ENCODE measurements at places on chromosomes 2 and 18.

DNA sequence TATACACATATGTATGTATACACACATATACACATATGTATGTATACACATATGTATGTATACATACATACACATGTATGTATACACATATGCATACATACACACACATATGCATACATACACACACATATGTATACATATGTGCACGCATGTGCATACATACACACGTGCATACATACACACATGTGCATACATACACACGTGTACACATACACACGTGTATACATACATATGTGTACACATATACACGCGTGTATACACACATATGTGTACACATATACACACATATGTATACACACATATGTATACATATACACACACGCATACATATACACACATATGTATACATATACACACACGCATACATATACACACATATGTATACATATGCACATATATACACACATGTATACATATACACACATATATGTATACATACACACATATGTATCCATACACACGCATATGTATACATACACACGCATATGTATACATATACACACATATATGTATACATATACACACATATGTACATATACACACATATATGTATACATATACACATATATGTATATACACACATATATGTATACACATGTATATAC, 21.5 kb downstream of the NABP1 start:
- no peaks in the 10 kb centered on the region for H3K27me3 ChIP-seq
- DNase-seq = no peak
- no peak overlapping the region for H3K4me3 ChIP-seq
- no peak overlapping the region for H3K27ac ChIP-seq

GRCh38 chr2:36413218-36413617, 57.6 kb downstream of the CRIM1 start:
- H3K4me3 ChIP-seq = no peak overlapping the region
- peaks cover 2% of the 10 kb centered on the region for H3K27me3 ChIP-seq
- H3K4me1 ChIP-seq = no peaks in the 10 kb centered on the region
- DNase-seq = no peak
- no peak overlapping the region for H3K27ac ChIP-seq
- no peaks in the 10 kb centered on the region for H3K36me3 ChIP-seq

DNA sequence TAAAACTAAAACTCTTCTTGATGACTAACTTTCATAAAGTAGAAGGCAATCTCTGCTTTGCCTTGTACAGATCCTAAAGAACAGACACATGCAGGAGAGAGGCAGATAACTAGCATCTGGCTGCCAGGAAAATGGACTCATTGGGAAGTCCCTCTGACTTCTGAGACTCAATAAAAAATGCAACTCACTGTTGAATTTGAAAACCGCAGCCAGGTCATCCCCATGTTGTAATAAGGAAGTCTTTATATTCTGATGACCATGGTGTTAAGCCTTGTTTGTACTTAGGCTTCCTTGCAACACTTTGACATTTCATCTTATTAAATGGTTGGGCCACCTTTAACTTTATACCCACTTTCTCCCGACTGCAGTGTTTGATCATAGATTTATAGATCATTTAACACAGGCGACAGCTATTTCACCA, 375.1 kb upstream of the KCNH7 start:
- DNase-seq = no peak
- H3K36me3 ChIP-seq = no peaks in the 10 kb centered on the region
- H3K4me1 ChIP-seq = no peaks in the 10 kb centered on the region
- H3K4me3 ChIP-seq = no peak overlapping the region
- H3K27ac ChIP-seq = no peak overlapping the region

GRCh38 chr2:120809609-120810440, 74.2 kb downstream of the GLI2 start:
- H3K4me1 ChIP-seq = peaks cover 4% of the 10 kb centered on the region
- no peak for DNase-seq

DNA sequence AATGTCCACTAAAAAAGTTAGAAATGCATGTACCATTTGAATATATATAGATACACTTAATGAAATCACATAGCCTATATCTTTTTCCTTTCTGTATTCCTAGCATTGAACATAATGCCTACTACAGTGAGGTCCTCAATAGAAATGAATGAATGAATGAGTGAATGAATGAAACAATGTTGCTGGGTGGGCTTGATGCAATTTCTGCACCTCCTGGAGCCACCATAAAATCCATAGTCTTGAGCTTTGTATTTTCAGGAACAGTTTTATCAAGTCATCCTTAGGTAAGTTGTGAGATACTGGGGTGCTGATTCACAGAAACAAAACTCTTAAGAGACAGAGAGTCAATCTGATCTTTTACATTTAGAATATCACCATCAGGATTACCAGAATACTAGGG, 3.3 kb downstream of the CFAP53 start:
- H3K27ac ChIP-seq = no peak overlapping the region
- H3K36me3 ChIP-seq = no peaks in the 10 kb centered on the region

DNA sequence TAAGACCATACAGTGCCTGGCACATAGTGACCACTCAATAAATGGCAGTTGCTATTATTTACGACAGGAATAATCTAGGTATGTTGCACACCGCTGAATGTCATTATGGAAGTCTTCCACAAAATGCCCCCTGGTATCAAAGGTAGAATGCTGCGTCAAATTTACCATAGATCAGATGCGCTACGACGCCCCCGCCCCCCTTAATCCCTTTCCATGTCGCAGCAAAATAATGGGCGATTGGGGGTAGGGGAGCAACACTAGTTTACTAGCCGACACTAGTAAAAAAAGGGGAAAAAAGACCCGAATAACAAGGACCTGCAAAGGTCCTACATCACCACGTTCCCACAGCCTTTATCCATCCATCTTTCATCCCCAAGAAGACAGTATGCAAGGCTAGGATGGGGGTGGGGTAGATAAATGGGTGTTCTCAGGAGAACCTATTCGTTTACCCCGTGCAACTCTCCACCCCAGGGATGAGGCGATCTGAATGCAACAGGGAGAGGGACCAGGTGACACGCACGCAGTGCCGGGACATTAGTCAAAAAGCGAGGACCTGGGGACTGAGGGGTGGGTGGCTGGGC, 455 bp downstream of the PREPL start:
- DNase-seq = no peak
- H3K36me3 ChIP-seq = peaks cover 7% of the 10 kb centered on the region
- H3K4me3 ChIP-seq = peak overlapping the region; percentile 94
- no peaks in the 10 kb centered on the region for H3K27me3 ChIP-seq

- H3K27ac ChIP-seq = no peak overlapping the region
- H3K4me3 ChIP-seq = no peak overlapping the region
- peaks cover 23% of the 10 kb centered on the region for H3K36me3 ChIP-seq
- no peaks in the 10 kb centered on the region for H3K27me3 ChIP-seq
- H3K4me1 ChIP-seq = peaks cover 32% of the 10 kb centered on the region
These were observed 5.8 kb upstream of the RNU4ATAC start for GRCh38 chr2:121524685-121525425.

- H3K4me3 ChIP-seq = peak overlapping the region; percentile 72
- H3K36me3 ChIP-seq = no peaks in the 10 kb centered on the region
- peak; percentile 66 for DNase-seq
- H3K27ac ChIP-seq = peak overlapping the region; percentile 49
- peaks cover 19% of the 10 kb centered on the region for H3K4me1 ChIP-seq
These were observed 48.0 kb upstream of the ATP6V1B1 start for GRCh38 chr2:70887550-70888246.

- no peak overlapping the region for H3K4me3 ChIP-seq
- no peaks in the 10 kb centered on the region for H3K36me3 ChIP-seq
- no peak for DNase-seq
- no peaks in the 10 kb centered on the region for H3K27me3 ChIP-seq
These were observed 179.4 kb upstream of the DCC start for GRCh38 chr18:52160636-52161035.

DNA sequence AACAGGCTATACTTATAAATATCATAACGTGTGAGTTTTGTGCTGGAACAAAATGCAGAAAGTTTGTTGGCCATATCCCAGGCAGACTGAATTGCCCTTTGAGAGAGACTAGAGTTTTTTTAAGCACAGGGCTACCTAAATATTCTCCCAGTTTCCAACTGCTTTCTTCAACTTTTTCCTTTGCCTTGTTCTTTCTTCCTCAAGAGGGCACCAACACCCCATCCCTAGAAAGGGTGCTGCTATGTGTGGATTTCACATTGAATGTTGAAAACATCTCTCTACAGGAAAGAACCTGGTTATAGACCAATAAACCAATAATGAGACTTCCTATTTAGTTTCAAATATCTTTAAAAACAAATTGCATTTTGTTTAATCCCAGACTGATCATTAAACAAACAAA, 87.9 kb downstream of the ICOS start:
- H3K36me3 ChIP-seq = peaks cover 1% of the 10 kb centered on the region
- H3K27ac ChIP-seq = no peak overlapping the region
- DNase-seq = no peak
- H3K4me3 ChIP-seq = no peak overlapping the region
- H3K4me1 ChIP-seq = peaks cover 15% of the 10 kb centered on the region
- H3K27me3 ChIP-seq = no peaks in the 10 kb centered on the region

DNA sequence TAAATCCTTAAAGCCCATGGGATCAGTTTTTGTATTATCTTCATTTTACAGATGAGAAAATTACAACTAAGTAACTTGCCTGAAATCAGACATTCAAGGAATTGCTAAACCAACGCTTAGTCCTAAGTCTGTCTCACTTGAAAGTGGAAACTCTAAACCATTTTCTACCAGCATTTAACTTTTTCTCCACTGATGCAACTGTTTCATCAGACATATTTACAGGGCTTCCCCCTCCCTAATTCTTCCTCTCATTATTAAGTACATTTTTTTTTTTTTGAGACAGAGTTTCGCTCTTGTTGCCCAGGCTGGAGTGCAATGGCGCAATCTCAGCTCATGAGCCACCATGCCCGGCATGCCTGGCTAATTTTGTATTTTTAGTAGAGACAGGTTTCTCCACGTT, 88.6 kb downstream of the ACVR1C start:
- no peak overlapping the region for H3K4me3 ChIP-seq
- H3K27me3 ChIP-seq = no peaks in the 10 kb centered on the region
- no peak overlapping the region for H3K27ac ChIP-seq

Data from activated naive CD8-positive, alpha-beta T cell treated with anti-CD3 and anti-CD28 coated beads, Interleukin-2, amount 10 ng/mL, durations not matched to agents 7 days and 5 days (primary cell).